ENCODE measurements at places on chromosomes 12 and 14.

DNA sequence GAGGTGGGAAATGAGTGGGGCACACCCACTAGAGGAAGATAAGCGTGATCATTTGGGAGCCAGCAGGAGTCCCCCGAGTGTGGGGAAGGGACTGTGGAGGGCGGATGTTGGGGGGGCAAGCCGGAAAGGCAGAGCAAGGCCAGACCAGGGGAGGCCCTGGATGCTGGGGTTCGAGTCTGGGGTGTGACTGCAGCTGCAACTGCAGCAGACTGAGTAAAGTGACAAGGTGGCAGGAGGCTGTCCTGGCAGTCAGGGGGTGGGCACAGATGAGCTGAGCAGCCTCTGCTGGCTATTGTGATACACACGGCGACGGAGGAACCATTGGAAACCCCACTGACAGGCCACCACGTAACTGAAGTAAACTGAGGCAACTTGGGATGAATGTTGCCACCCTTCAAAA lies 110.2 kb downstream of the LGMN start:
- no peak for DNase-seq

GRCh38 chr14:75928690-75929181 lies 53.1 kb downstream of the TGFB3 start:
- no peak for DNase-seq

GRCh38 chr12:55727643-55728185 lies 1.1 kb downstream of the CD63 start:
- no peak for DNase-seq

DNA sequence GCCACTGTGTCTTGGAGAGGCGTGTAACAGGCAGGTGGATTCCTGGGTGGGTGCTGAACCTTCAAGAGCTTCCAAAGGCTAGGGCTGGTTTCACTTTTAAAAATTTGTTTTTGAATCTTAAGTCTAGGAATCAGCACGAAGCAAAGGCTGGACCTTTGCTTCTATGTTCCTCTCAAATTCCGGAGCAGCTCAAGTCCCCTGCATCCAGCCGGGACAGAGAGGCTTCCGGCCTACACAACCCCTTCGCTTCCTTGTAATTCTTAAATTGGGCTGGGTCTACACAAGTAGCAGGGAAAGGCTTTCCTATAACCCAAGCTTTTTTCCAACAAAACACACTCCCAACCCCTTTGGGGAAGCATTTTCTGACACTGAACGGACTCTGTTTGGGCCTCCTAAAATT lies 8.3 kb downstream of the HOXC12 start:
- DNase-seq, result no peak

DNA sequence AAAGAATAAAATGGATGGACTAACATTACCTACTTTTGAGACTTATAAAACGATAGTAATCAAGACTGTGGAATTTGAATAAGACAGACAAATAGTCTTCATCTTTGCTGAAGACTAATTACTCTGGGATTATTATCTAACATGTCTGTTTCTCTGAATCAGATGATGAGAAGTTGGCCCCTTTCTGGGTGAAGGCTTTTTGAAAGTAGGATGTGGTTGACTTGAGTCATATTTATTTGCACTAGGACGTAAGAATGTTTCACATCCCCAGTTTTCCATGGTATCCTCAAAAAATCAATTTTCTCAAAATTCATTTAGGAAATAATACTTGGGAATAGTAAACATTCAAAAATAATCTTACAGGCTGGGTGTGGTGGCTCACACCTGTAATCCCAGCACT lies 31.8 kb downstream of the PKP2 start:
- no peak for DNase-seq
